ENCODE measurements at places on chromosomes 12 and 14. TPM values are rescaled to one million over a fixed set of nuclear protein-coding genes. Genes with fewer than 3 reads are reported as not detected.

GRCh38 chr14:68014771-68015170 is 195.2 kb downstream of the RAD51B start:
- peak; percentile 52 for DNase-seq

DNA sequence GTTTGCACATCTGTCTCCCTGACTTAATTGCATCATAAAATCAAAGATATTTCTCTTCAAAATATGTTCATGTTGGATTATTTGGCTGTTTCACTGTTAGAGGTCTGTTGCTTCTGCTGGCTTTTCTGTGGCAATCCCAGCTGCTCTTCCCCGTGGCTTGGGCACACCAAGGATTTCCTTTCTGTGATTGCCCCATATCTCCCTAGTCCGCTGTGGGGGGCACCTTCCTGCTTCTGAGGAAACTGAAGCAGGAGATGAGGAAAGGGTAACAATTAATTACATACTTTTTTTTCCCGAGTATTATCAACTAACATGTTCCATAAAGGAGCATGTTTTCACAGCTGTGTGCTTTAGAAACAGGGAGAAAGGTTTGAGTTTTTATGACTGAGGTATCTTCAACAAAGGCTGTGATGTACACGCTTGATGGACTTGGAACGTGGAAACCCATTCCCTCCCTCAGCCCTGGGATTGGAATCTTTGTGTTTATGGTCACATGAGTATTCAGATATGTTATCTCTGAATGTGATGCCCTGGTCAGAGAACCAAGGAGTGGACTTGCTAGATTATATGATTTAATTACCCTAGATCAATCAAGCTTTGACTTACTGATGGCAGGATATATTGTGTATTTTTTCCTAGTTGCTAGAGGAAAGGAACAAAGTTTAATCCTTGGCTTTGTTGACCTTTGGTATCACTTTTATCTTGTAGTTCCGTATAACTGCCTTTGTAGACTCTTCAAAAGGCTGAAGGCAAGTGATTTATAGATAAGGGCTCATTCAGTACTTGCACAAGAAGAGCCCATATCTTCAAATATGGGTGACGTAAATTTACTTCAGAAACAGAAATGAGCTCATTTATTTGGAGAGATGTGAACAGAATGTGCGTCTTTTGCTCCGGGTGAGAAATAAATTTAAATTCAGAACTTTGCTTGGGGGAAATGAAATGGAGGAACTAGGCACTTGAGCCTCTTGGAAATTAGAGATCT is 46.7 kb downstream of the BORCS5 start:
- DNase-seq: no peak

GRCh38 chr12:25502596-25502995 is 50.5 kb downstream of the LMNTD1 start:
- no peak for DNase-seq

GRCh38 chr12:75444429-75445136 is 36.0 kb upstream of the GLIPR1 start:
- peak; percentile 66 for DNase-seq

DNA sequence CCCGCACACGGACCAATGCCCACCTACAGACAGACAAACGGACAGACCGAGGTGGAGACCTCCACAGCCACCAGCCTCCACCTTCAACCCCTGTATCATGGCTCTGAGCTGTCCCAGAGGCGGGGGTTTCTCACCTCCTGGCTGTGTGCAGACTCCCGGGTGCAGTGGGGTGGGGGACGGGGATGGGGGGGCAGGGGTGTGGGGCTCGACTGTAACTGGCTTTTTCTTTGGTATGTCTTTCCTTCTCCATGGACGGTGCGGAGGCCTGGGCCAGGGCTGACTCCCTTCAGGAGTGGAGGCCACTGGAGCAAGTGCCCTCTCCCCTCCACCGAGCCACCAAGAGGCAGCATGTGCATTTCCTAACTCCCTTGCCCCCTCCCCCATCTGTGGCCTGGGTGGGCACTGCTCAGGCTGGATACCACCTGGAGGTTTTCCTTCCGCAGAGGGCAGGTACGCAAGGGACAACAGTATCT is 122.6 kb downstream of the ESRRB start:
- no peak for DNase-seq

Gene CCDC63
- not detected for total RNA-seq

Gene ANO6
- total RNA-seq: 64.2 TPM

Gene CHST11
- 11.1 TPM for total RNA-seq

Gene CIT
- 13.5 TPM for total RNA-seq

Gene SHMT2
- total RNA-seq: 113 TPM

Gene RIPK3
- total RNA-seq: not detected

Gene ACRBP
- not detected for total RNA-seq

Gene FGF6
- not detected for total RNA-seq
